Aorta (tissue), 5 donors: ENCODE measurements at places on chromosomes 13 and 19. TPM values are rescaled to one million over a fixed set of nuclear protein-coding genes. Genes with fewer than 3 reads are reported as not detected.

The RFXAP gene
- total RNA-seq: 6.2 TPM

The PDCD2L gene
- total RNA-seq: 5.6 TPM

The ELL gene
- 30.0 TPM for total RNA-seq

DNA sequence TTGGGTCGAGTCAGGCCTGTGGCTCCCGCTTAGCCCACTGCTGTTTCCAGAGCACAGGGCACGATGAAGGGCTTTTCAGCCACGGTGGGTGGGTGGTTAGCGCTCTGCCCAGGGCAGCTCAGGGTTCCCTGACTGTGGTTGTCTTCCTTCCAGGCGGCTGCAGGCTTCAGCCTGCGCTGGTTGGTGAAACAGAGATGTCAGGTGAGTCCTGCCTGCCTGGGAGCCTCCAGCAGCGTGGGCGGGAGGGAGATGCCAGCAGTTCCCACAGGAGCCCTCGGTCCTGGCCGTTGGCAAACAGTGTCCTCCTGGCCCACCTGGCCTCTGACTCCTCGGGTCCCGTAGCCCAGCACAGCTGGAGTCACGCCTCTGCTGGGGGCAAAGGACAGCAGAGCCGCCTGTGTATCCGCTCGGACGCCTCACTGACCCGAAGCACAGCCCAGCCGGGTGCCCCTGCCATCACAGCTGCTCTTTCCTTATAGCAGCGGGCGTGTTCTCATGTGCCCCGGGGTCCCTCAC lies 9.7 kb downstream of the ADAT3 start:
- no peaks in the 10 kb centered on the region for H3K27me3 ChIP-seq
- DNase-seq: no peak
- H3K4me1 ChIP-seq: no peaks in the 10 kb centered on the region
- no peak overlapping the region for H3K27ac ChIP-seq
- no peak overlapping the region for H3K4me3 ChIP-seq

The KLK14 gene
- 0.71 TPM for total RNA-seq

The LRFN3 gene
- total RNA-seq: 14.5 TPM

GRCh38 chr13:37752146-37752545 lies 117.4 kb downstream of the TRPC4 start:
- no peak overlapping the region for H3K27ac ChIP-seq
- no peaks in the 10 kb centered on the region for H3K27me3 ChIP-seq
- DNase-seq: no peak
- no peaks in the 10 kb centered on the region for H3K4me1 ChIP-seq

The DCLK1 gene
- total RNA-seq: 24.7 TPM

The CNN1 gene
- total RNA-seq: 1,055 TPM

The ISOC2 gene
- 18.6 TPM for total RNA-seq

- no peaks in the 10 kb centered on the region for H3K4me1 ChIP-seq
- no peak for DNase-seq
- no peaks in the 10 kb centered on the region for H3K27me3 ChIP-seq
- no peak overlapping the region for H3K4me3 ChIP-seq
These were observed 37.1 kb downstream of the DZIP1 start for GRCh38 chr13:95607366-95607765.

DNA sequence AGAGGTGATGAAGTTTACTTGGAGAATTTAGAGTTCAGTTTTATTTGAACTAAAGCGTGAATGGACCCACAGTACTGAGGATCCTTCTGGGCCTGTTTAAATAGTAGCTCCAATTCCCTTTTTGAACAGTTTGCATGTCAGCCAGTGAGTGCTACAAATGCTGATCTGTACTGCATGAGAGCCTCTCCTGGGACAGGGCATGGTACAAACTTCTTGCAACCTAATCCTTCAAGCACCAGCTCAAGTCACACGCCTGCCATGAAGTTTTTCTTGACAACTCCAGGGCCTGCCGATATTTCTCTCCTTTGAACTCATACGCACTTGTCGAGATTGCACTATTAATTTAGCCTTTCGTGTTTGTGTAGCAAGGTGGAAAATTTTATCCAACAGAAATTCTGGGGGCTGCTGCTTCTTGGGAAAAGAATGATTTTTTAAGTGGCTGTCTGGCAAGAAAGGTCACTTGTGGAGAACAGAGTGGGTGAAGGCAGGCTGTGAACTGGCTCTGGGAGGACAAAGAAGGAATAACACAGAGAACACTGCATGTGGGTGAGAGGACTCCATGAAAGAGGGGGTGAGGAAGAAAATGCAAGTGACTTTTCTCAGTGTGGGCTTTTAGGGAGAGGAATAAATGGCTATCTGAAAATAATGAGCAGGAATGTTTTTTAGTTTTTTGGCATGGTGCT lies 192.5 kb downstream of the NDFIP2 start:
- DNase-seq: no peak
- no peak overlapping the region for H3K4me3 ChIP-seq
- no peaks in the 10 kb centered on the region for H3K27me3 ChIP-seq
- no peaks in the 10 kb centered on the region for H3K36me3 ChIP-seq

DNA sequence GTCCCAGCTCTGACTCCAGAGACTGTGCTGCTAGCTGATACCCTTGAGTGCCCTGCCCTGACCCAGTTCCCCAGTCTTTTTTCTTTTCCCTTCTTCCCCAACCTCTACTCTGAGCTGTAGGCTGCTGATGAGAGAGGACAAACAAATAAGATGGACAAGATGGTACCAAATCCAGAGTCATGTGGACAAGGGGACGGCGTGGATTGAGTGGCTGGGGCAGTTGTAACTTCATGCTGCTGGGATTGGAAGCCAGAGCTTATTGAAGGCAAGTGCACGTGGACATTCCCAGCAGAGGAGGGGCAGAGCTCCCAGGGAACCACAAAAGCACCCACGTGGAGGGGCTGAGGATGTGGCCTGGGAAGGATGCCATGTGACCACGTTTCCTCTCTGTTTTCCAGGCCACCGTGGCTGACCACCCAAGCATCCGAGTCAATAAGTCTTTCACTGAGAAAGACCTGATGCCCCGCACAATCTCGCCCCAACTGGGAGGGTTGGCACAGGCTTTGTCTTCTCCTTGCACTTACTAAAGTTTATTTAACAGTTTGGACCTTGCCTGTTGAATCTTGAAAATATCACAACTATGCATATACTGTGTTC lies 323.3 kb upstream of the ZNF507 start:
- no peaks in the 10 kb centered on the region for H3K4me1 ChIP-seq
- H3K36me3 ChIP-seq: no peaks in the 10 kb centered on the region
- H3K4me3 ChIP-seq: no peak overlapping the region
- no peaks in the 10 kb centered on the region for H3K27me3 ChIP-seq
- no peak for DNase-seq

GRCh38 chr19:46192992-46193650 lies 36.4 kb upstream of the IGFL1 start:
- H3K4me3 ChIP-seq: no peak overlapping the region
- H3K27me3 ChIP-seq: no peaks in the 10 kb centered on the region
- H3K36me3 ChIP-seq: no peaks in the 10 kb centered on the region
- DNase-seq: no peak
- H3K4me1 ChIP-seq: no peaks in the 10 kb centered on the region
- no peak overlapping the region for H3K27ac ChIP-seq

DNA sequence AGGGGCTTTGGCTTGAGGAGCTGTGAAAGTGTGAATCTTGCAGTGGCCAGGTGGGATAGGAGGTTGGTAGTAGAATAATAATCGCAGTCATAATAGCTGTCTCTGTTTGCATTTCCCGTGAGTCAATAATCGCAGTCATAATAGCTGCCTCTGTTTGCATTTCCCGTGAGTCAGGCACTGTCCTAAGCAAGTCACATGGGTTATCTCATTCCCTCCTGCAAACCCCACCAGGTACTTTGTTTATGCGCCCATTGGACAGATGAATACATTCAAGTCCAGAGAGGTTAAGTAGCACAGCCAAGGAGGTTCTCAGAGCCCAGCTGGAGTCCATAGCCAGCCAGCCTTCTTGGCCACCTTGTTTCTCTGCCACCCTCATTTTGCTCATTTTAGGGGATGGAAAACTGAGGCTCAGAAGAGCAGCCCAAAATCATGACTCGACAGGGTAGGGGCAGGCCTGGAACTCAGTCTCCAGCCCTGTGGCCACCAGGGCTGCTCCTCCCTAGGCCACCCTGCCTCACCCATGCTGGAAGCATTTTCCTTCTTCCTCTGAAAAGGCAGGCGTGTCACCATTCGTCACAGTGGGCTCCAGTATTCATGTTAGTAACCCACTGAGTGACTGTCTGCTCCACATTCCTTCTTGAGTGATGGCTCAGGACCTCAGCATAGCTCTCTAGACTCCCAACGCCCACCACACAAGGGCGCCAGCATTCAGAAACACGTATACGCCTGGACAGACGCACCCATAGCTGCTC lies 206.2 kb downstream of the URI1 start:
- no peaks in the 10 kb centered on the region for H3K36me3 ChIP-seq
- H3K27ac ChIP-seq: no peak overlapping the region
- no peak overlapping the region for H3K4me3 ChIP-seq
- no peaks in the 10 kb centered on the region for H3K4me1 ChIP-seq

The LILRA6 gene
- 14.8 TPM for total RNA-seq

- no peaks in the 10 kb centered on the region for H3K27me3 ChIP-seq
- peaks cover 4% of the 10 kb centered on the region for H3K36me3 ChIP-seq
- peak; percentile 97 for DNase-seq
- no peaks in the 10 kb centered on the region for H3K4me1 ChIP-seq
- H3K27ac ChIP-seq: peak overlapping the region; percentile 76
These were observed 38.3 kb downstream of the ZSWIM4 start for GRCh38 chr19:13833330-13834243.

DNA sequence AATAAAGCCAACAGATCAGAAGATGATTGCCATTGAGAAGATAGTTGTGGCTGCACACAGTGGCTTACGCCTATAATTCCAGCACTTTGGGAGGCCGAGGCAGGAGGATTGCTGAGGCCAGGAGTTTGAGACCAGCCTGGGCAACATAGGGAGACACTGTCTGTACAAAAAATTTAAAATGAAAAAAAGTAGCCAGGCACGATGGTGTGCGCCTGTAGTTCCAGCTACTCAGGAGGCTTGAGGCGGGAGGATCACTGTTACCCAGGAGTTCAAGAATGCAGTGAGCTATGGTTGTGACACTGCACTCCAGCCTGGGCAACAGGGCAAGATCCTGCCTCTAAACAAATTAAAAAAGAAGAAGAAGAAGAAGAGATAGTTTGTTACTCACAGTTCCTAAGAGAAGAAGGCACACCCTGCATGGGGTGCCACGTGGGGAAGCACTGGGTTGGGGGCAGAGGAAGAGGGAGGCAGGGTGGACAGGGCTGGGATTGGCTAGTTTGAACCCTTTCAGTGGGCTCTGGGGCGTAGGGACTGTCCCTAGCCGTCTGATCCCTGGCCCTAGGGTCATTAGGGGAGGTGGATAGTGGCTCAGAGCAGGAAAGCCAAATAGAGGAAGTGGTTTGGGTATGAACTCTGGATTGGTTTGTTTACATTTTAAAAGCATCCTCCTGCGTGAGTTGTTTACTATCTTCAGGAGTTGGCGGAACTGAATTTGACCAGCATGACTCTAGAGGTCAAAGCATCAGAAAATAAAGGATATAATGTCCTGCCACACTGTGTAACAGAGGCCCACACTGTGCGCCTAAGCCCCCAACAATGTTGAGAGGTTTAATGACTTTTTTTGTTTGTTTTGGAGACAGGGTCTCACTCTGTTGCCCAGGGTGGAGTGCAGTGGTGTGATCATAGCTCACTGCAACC lies 60.5 kb upstream of the MEDAG start:
- H3K4me1 ChIP-seq: no peaks in the 10 kb centered on the region
- no peak for DNase-seq
- H3K27ac ChIP-seq: no peak overlapping the region
- no peak overlapping the region for H3K4me3 ChIP-seq
- H3K27me3 ChIP-seq: no peaks in the 10 kb centered on the region

DNA sequence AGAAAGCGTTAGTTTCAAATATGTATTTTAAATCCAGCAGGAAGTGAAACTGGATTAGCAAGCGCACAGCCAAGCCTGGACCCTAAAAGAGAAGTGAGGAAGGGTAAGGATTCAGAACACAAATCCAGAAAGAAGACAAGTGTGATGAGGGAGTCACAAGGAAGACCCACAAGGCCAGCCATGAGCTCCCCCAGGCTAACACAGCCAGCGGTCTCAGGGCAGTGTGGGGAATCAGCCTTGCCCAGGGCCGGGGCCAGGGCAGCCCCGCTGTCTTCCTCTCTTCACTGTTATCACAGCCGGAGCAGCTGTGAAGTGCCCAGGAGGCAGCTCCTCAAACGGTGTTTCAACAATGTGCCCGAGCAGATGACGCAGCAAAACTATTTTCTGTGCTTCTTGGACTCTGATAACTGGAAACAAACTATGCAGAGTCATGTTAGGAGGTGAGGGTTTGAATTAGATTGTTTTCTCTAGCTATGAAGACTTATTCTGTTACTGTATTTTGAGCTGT lies 12.2 kb upstream of the CDC16 start:
- H3K4me1 ChIP-seq: no peaks in the 10 kb centered on the region
- H3K27me3 ChIP-seq: no peaks in the 10 kb centered on the region
- no peaks in the 10 kb centered on the region for H3K36me3 ChIP-seq
- H3K27ac ChIP-seq: no peak overlapping the region

- no peak overlapping the region for H3K4me3 ChIP-seq
- DNase-seq: no peak
- no peaks in the 10 kb centered on the region for H3K4me1 ChIP-seq
- no peaks in the 10 kb centered on the region for H3K36me3 ChIP-seq
- no peak overlapping the region for H3K27ac ChIP-seq
- no peaks in the 10 kb centered on the region for H3K27me3 ChIP-seq
These were observed 2.5 kb downstream of the SHISA7 start for GRCh38 chr19:55440411-55441105.

DNA sequence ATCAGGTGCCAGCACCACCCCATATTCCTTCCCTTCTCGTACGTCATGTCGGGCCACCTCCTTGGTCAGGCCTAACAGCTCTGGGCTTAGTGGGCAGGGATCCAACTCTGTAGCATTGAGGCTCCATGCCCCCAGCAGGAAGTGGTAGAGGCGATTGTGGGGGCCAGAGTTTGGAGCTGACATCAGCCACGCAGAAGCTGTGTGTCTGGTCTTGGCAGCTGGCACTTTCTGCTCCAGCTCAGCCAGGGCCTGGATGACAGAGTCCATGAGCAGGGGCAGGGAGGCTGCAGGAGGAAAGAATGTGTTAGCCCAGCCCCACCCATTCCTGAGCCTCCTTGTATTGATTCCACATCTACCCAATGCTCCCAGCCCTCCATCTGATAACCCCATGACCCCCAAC lies 3.0 kb downstream of the PGLYRP2 start:
- peak; percentile 51 for DNase-seq
- H3K4me1 ChIP-seq: no peaks in the 10 kb centered on the region
- H3K27me3 ChIP-seq: no peaks in the 10 kb centered on the region
- H3K27ac ChIP-seq: no peak overlapping the region
- H3K36me3 ChIP-seq: no peaks in the 10 kb centered on the region
- H3K4me3 ChIP-seq: no peak overlapping the region

The SLC17A7 gene
- 1.0 TPM for total RNA-seq

The ZNF493 gene
- 34.6 TPM for total RNA-seq

- H3K27me3 ChIP-seq: no peaks in the 10 kb centered on the region
- DNase-seq: peak; percentile 89
- H3K36me3 ChIP-seq: no peaks in the 10 kb centered on the region
These were observed 5.5 kb downstream of the HRC start for GRCh38 chr19:49149652-49150105.

The MCF2L gene
- total RNA-seq: 73.3 TPM
